ENCODE measurements at places on chromosomes 12 and 14. TPM values are rescaled to one million over a fixed set of nuclear protein-coding genes. Genes with fewer than 3 reads are reported as not detected.

The SPTSSA gene
- 6.9 TPM for total RNA-seq

The CIROP gene
- total RNA-seq, result not detected

DNA sequence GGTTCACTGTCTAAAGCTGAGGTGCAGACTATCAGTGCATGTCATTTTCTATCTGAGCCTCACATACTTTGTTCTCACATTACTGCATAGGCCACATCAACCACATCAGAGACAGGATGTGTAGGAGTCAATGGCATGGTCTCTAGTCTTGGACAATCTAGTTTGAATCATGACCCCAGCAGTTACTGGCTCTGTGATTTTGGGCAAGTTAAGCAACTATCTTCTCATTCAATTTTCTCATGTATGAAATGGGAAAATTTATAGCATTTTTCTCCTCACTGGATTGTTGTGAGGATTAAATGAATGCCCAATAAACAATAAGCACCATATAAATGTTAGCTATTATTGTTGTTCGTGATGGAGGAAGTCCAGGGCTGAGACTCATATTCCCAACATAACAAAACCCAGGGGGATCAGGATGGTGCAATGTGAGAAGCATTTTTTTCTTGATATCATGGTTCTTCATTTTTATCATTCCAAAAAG is 432.6 kb downstream of the LRIG3 start:
- no peak for DNase-seq

DNA sequence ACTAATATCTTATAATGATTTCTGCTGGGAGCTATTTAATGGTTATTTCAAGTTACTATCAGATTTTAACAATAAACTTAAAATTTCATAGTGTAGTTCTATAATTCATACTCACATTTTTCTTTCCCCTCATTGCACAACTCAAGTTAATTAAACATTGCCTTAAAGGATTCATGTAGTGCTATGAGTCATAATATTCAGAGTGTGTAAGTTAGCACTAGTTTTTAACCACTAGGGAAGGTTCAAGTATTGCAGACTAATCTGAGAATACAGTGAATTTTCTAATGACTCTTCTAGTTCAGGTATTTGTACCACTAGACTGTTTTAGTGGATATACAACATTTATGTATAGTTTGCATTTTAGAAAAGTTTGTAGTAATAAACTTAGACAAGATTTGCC is 49.9 kb downstream of the FOXA1 start:
- DNase-seq, result no peak

- no peak for DNase-seq
Observed at GRCh38 chr12:79203058-79203647, 338.6 kb downstream of the SYT1 start.

DNA sequence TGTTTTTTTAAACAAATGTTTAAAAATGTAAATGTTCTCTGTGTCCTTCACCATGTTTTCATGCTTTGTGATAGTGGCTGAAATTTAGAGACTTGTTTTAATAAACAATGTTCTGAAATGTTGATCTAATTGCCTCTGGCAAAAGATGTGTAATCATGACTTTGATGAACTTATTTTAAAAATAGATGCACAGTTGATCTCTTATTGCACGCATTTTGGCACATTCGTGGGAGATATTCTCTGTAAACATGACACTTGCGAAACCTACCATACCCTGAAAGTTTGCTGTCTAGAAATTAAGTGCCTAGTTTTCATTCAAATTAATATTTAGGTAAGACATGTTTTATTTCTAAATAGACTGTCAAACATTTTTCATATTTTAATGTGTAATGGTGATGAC is 119.7 kb upstream of the DNM1L start:
- DNase-seq, result no peak

DNA sequence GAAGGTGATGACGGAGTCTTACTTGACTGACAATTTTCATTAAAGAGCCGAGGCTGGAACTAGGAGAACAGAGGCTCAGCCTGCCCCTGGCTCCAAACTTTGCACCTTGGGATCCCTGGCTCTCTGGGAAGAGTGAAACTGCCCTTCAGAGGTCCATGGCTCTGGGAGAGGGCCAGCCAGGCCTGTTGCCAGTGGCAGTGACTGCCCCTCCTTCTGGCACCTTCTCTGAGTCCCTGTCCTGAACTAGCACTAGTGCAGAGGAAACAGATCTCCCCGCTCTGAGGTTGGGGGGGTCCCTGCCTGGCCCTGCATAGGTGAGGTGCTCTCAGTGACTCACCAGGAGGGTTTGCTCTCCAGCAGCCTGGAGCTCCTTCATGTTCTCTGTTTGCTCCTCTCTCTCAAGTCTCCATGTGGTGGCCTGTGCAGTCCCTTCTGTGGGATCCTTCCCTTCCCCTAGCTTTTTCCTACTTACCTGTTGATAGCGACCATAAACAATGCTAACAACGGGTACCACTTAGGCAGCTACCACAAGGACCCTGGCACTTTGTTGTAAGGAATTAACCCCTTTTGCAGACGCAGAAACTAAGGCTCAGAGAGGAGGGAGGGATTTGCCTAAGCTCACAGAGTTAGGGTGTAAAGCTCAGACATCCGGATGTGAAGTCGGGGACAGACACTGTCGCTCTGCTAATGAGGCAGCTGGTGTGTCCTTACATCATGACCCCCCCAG is 22.4 kb downstream of the FAM222A start:
- no peak for DNase-seq

Data from MG63 (cell line).